ENCODE measurements at places on chromosomes 1 and 21. TPM values are rescaled to one million over a fixed set of nuclear protein-coding genes. Genes with fewer than 3 reads are reported as not detected.

- no peak within 1 kb of the TSS for H3K4me3 ChIP-seq
- H3K4me1 ChIP-seq: peaks cover 26% of the 10 kb centered on the region
- peaks cover 10% of the 10 kb centered on the region for H3K27me3 ChIP-seq
- DNase-seq: no peak
Measured at GRCh38 chr1:30757352-30758120, at the start of gene LAPTM5. TSS of gene LAPTM5 (minus strand) at chr1:30757774. CDS start at chr1:30757745, 29 bp downstream.

DNA sequence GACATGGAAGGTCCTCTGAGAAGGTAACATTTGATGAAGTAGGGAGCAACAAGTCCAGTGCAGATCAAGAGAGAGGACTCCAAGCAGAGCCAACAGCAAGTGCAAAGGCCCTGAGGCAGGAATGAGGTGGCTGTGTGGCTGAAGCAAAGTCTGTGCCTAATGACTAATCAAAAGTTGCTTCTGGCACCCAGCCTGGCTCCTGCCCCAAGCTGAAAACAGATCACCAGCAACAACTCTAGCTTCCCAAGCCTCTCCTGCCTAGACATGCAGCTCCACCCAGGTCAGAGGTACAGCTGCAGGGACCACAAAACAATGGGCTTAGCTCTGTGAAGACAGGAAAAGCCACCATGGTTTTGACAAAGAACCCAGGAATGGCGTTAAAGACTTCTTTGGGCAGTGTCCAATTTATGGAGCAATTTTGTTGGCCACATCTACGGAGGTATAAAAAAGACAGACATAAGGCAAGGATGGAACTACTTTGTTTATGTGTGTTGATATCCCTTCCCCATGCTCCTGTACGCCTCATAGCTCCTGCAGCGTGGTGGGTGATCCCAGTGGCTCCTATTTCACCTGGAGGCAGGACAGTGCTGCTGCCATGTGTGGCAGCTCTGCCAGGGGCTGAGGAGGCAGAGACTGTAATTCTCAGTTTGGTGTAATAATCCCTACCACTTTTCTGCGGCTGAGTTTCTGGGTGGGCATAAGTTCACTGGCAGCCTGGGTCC, 26.4 kb upstream of the IGSF3 start:
- H3K4me1 ChIP-seq: no peaks in the 10 kb centered on the region
- DNase-seq: peak; percentile 62
- no peak overlapping the region for H3K27ac ChIP-seq
- H3K4me3 ChIP-seq: no peak overlapping the region
- peaks cover 7% of the 10 kb centered on the region for H3K27me3 ChIP-seq

DNA sequence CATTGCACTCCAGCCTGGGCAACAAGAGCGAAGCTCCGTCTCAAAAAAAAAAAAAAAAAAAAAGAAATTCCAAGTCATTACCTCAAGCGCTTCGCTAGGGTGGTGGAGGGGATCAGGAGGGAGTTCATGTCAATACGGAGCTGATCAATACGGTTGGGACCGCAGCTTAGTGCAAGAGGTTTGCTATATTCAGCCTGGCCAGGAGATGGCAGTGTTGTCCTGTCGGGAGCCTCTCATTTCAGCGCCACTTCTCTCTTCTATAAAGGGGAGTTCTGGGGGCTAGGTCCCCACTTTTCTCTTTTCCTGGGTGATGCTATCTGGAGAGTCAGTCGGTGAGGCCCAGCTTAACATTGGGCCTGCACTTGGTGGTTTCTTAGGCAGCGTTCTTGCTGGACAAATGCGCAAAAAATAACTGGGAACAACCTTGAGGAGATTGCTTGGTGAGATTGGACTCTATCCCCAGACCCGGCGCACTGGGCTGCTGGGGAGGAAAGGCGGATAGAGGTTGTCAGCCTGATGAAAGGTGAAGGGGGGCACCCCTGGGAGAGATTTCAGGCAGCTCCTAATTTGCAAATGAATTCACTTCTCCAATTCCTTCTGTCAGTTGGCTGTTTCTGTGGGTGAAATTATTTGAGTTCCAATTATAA, 40.4 kb downstream of the KIAA0040 start:
- H3K4me3 ChIP-seq: no peak overlapping the region
- no peaks in the 10 kb centered on the region for H3K36me3 ChIP-seq
- no peak for DNase-seq
- H3K27me3 ChIP-seq: peaks cover 8% of the 10 kb centered on the region
- no peak overlapping the region for H3K27ac ChIP-seq

- no peaks in the 10 kb centered on the region for H3K27me3 ChIP-seq
- H3K36me3 ChIP-seq: no peaks in the 10 kb centered on the region
- no peak overlapping the region for H3K27ac ChIP-seq
Measured at GRCh38 chr1:218939095-218939494, 234.6 kb upstream of the LYPLAL1 start.

DNA sequence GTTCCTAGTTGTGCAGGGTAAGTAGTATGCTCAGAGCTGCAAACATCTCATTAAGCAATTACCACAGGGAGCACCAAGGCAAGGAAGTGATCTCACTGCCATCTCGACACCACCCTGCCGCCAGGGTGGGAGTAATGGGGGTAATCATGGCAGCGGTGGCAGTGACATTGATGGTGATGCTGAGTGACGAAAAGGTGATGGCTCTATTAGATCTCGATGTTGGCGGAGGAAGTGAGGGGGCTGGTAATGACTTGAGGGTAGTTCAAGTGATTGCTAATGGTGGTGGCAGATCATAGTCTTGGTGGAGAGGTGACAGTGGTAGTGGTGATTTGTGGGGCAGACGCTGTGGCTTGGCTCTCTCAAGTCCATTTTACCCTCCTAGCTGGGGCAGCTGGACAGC, 25.4 kb upstream of the TENT5B start:
- no peaks in the 10 kb centered on the region for H3K27me3 ChIP-seq
- no peak overlapping the region for H3K4me3 ChIP-seq

RCSD1 gene
- total RNA-seq: 0.98 TPM

AMY1A gene
- total RNA-seq: not detected

GRCh38 chr1:17359031-17359430, 13.0 kb upstream of the PADI6 start:
- H3K27me3 ChIP-seq: no peaks in the 10 kb centered on the region
- no peak overlapping the region for H3K4me3 ChIP-seq
- H3K27ac ChIP-seq: no peak overlapping the region
- DNase-seq: no peak
- no peaks in the 10 kb centered on the region for H3K36me3 ChIP-seq

KRTAP7-1 gene
- total RNA-seq: not detected
